ENCODE measurements at places on chromosomes 3 and 15.

GRCh38 chr15:85031086-85031943 lies 49.7 kb downstream of the PDE8A start:
- no peak for DNase-seq

DNA sequence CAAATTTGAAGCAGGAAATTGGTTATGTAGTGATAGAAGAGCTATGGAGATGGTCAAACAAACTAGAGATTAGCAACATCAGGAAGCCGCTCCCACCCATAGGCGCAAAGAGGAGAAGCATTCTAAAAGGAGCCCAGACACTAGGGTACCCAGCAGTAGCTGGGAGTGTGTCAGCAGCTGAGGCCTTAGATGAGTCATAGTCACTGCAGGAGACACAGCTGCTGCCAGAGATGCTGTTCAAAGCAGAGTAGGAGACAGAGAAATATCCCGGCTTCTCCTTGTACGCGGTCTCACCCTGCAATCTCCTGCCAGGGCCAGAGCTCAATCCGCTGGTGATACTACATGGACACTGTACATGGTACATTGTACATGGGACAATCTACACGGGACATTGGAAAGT lies 61.9 kb downstream of the VGLL3 start:
- no peak for DNase-seq

DNA sequence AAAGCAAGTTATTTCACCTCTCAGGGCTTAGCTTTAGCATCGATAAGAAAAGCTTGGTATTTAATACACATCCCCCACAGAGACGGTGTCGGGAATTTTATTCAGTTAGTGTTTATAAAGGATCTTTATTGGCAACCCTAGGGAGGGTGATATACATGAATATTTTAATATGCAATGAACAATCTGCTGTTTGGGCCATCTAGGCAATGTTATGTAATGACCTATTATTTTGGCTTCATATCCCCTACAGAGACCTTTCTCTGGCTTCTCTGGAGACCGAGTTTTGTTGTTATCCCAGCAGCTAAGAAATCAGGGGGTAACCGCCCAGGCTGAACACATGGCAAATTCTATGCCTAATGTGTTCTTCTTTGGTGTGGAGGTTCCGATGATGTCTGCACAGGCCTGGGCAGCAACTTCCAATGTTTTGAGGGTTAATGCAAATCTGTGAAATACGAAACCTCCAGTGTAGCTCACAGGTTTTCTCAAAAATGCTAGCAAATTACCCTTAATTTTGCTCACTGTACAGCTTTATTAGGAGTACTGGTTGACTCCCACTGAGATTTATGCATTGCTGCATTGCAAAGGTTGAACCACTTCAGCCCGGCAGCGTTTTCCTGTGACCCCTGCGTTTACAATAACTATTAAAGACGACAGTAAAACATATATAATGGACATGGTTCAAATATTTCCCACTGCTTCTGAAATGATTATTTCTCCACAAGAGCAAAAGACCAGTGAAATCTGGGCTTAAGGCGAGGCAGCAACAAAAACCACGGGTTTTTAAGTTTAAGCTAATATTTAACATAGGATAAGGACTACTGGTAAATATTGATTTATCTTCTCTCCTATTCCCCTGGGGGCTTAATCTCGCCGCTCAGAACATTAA lies 298.3 kb upstream of the NR2E3 start:
- no peak for DNase-seq

- DNase-seq: no peak
Observed at GRCh38 chr3:14410503-14411165, 8.2 kb downstream of the SLC6A6 start.

DNA sequence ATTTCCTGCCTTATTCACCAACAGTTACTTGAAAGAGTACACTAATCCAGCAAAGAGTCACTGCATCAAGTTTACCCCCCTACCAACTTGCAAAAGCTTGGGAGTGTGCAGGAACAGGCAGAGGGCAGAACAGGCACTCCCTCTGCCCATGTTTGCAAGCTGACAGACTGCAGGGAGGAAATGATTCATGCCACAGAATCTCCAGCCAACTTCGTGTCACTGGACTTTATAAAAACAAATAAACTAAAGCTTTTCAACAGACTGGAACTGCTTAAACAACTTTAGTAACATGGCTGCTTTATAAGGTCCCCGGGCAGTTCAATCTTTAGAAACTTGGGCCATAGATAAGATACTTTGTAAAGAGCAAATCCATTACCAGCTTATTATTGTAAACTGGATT lies 129.5 kb downstream of the THRB start:
- DNase-seq: no peak

DNA sequence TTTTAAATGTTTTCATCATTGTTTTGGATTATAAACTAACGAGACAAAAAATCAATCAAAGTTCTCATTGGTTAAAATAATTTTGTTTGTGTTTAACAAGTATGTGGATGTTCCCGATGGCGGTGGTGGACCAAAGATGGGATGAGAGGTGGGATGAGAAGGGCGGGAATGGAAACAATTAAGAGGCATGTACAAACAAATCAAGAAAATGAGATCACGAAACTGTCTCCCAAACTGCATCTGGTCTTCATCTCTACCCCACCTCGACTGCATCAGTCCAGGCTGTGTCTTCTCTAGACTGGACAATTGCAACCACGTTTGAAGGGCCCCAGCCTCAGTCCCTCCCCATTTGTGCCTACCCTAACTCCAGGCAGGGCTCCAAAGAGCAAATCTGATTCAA lies 56.1 kb downstream of the SLC12A8 start:
- DNase-seq: no peak

DNA sequence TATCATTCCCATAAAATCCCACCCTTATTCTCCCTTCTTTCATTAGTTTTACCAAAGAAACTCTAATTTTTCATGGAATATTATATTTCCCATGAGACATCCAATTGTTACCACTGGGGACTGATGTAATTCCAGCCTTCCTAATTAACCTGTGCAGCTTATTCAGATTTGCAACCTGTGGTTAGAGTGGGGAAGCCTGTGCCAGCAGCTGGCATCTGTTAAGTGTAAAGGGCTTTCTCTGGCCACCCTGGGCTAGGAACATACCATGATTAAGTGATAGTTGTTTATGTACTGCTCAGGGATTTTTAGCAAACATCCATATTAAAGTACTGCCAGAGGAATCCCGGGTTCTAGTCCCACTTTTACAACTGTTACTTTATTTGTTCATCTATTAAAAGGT lies 78.2 kb downstream of the TPRG1 start:
- DNase-seq: no peak

DNA sequence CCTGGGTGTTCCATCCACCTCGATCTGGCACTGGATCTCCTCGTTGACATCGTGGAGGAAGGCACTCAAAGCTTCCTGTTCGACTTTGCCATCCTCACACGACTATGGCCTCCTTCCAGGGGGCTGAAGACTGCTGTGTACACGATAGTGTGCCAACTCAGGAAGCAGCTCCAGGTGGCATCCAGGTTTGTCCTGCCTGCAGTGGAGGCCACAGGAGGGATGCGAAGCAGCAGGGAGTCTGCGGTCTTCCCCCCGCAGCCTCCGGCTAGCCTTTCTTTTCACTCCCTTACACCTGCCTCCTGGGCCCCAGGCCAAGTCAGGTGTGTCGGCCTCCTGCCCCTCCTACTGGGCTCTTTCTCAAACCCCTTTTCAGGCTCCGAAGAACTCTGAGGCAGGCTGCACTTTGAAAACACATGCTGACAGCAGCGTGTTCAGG lies 32.2 kb downstream of the SYNM start:
- no peak for DNase-seq

DNA sequence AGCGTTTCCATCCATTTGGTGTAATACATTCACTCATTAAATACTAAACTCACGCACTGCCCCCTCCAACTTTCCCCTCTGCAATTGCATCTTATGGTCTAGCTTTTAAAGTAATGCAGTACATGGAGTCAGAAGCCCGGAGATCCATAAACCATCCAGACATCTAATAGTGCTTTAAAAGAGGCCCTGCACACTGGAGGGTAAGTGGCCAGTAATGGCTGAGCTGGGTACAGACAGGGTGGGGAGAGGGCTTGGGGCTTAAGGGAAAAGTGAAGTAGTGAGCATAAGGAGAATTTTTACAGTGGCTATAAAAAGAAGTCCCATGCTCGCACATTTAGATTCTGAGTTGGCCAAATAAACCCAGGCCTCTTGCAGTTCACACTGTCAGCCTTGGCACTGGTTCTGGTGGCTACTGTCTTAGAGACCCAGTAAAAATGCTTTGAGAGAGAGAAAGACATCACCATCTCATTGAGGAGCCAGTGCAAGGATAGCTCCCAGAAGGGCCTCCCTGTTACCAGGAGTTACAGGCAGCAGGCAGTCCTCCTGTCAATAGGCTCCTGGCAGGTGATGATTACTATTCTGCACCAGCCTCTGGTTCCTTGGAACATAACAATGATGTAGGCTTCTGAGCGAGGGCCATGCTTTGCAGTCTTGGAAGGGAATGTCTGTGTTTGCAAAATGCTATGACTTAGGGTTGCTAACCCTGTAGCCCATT lies 112.6 kb upstream of the NEO1 start:
- no peak for DNase-seq

DNA sequence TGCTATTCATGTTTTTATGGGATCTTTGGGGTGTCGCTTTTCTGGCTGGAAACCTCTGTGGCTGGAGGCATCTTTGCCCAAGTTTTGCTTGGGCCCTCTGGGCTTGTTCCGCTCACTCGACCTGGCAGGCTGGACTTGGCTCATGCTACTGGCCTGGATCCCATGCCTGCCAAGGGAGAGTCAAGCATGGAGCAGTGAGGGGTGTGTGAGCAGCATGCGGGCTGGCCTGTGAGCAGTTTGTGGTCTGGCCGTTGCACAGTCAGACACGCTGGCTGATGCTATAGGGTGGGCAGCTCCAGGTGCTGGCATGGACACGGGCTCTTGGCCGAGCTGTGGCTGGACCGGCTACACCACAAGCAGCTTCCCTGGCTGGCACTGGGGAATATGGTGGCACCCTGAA lies 491.1 kb downstream of the AGBL1 start:
- DNase-seq: no peak

- DNase-seq: peak; percentile 43
Observed at GRCh38 chr3:142828703-142829305, 60.1 kb downstream of the PCOLCE2 start.

DNA sequence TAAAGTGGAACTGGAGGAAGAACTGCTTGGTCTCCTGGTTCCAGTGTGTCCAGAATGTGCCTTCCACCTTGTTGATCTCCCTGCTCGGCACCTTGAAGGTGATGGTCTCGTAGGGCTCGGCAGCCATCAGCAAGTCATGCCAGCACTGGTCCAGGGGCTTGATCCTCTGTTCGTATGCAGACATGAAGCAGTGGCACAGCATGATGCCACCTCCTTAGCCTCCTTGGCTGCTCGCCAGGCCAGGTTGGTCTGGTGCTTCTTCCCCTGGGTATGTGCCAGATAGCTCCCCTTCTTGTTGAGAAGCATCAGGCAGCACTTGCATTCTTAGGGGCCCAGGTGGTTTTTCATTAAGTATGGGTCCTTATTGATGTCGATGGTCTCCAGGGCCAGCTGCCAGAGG lies 17.8 kb upstream of the TXNRD3 start:
- DNase-seq: no peak

GRCh38 chr3:16192176-16192811 lies 17.8 kb downstream of the GALNT15 start:
- no peak for DNase-seq

- DNase-seq: no peak
Observed at GRCh38 chr3:25313286-25313685, 114.8 kb upstream of the RARB start.

- DNase-seq: no peak
Observed at GRCh38 chr3:11632564-11632963, 11.2 kb downstream of the VGLL4 start.

- no peak for DNase-seq
Observed at GRCh38 chr3:124207873-124208485, 216.1 kb upstream of the ROPN1 start.

DNA sequence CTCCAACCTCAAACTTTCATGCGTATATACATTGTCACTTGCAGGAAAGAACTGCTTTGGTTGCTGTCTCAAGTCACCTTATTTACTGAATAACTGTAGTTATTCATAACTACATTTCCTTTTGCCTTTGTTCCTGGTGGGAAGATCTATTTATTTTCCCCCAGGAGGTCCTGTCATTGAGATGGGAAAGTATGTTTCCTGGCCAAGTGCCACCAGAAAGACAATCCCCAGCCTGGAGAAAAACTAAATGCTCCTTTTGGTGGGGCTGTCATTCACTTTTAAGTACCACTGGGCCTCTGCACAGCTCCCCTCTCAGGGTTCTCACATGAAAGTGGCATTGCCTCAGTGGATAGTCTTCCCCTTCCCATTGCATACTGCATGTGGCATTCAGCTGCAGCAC lies 59.8 kb downstream of the LRRC3B start:
- DNase-seq: no peak

- DNase-seq: no peak
Observed at GRCh38 chr3:176428552-176428951, 768.7 kb downstream of the TBL1XR1 start.

DNA sequence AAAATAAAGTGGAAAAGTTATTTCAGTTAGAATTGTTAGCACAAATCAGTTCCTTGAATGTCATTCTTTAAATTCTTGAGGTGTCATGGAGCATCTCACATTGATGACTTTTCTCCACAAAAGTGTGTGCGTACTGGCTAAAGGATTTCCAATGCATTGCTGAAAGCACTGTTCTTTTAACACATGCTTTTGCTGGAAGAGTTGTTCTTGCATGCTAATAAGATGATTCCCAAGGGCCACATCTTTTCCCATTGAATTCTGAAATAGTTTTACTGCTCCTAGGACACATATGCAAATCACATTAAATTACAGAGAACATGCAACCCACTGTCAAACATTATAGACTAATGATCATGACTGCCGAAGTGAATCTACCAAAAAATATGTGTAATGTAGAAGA lies 516.3 kb upstream of the CADM2 start:
- DNase-seq: no peak

DNA sequence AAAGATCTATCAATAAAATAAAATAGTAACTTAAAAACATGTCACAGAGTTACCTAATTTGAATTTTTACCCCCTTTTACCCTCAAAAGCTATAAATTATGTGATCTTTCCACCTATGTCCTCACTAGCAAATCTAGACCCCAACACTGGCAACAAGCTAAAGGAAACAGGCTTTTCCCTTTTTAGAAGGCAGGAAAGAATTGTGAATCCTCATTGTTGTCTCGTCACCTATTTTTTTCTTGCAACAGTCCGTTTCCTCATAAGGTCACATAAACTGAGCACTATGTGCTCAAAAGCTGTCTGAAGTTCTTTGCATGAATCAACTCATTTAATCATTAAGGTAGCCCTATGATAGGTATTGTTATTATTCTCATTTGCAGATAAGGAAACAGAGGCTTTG lies 34.6 kb upstream of the DAZL start:
- DNase-seq: no peak

- DNase-seq: no peak
Observed at GRCh38 chr15:99451484-99451883, 114.3 kb upstream of the MEF2A start.

DNA sequence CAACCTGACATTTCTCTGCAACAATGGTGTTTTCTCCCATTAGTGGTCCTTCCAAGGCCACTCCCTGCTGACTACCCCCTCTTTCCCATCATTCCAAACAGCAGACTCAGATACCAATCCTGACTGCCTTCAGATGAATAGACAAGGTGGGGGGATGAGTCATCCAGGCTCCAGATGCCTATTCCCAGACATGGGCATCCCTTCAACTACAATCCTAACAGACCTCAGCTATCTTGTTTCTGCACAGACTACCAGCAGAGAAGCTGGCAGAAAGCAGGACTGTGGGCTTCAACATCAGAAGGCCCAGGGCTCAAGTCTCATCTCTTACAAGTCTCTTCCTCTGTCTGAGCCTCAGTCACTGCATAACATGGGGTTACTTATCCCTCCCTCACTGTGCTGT lies 2.2 kb downstream of the RBP1 start:
- DNase-seq: no peak
